SW 1271 (cell line): ENCODE measurements at places on chromosomes 2 and 18.

DNA sequence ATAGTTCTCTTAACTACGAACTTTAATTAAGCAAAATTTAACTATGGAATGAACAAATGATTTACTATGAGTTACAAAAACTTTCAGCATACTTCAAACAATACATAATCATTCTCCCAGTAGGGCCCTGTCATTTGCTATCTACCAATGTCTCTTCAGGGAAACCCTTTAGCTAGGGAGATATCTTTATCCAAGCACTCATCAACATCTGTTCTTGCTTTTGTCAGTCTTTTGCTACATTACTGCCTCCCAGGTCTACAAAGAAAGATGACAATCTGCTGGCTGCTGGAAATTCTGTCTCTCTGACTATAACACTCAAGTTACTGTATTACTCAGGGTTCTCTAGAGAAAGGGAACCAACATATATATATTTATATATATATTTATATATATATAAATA is 1626.3 kb upstream of the CELF4 start:
- no peak for DNase-seq

DNA sequence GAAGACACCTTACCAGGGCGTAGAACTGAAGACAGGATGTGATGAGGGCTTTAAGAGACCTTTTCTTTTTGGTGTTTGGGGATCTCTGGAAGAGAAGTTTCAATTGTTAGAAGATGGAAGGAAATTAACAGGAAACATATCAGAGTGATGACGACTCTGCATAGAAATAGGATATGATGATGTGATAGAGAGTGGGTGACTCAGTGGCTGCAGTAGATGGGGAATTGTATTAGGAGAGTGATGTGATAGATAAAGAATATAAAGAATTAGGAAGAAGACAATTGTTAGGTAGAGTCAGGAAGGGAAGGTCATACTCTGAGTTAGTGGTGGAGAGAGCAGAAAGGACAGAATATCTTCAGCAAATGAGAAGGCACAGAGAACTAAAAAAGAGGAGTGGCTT is 593.9 kb downstream of the NYAP2 start:
- DNase-seq = no peak

GRCh38 chr2:121890041-121890440 is 134.6 kb downstream of the TSN start:
- no peak for DNase-seq

DNA sequence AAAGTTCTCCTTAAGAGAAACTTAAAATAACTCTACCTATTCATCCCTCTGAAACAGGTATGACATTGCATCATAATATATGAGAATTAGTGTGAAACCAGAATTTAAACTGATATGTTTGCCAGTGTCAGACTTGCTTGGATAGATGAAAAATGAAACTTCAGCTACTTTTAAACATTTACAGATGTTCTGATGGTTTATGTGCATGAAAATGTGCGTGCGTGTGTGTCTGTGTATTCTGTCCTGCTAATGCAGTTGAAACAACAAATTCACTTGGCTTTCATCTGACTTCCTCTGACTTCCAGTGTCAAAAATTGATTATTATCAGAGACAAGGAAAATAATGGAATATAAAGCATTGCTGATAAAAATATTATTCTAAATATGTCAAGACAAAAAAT is 719.4 kb downstream of the LRP1B start:
- DNase-seq = no peak

- DNase-seq = no peak
These were observed 55.9 kb upstream of the ZNF385B start for GRCh38 chr2:179917272-179917671.
